Left hindlimb (tissue), 1 donor: ENCODE measurements at places on chromosomes 12 and 14.
A peak's percentile ranks its signal among the peaks of the same experiment; 100 is the strongest.

- peak; percentile 61 for DNase-seq
Measured at GRCh38 chr12:128976120-128976738, 123.0 kb downstream of the GLT1D1 start.

DNA sequence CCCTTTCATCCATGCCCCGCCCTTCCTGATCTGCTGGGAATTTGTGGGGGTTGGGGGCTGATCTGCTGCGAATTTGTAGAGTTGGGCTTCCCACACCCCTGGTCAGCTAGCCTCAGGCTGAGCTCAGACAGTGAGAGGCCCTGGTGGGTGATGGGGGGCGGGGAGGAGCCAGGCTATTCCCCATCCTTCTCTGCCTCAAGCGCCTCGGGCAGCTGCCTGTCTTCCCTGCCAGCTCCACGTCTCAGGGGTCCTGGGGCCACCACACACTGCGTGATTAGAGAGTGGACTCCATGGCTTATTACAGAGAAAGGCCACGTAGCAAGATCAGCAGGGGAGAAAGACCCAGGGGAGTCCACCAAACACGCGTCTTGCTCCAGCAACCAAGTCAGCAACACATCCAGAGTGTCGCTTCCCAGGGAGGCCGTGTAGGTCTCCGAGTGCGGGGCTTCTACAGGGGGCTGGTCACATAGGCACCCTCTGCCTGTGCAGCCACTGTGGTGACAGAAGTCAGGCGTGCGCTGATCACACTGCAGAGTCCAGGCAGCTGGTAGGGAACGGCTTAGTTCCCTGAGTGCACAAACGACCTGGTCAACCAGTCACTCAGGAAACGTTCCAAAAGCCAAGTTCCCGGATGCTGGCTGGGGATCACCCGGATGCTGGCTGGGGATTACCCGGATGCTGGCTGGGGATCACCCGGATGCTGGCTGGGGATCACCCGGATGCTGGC is 254.4 kb upstream of the SFSWAP start:
- no peak for DNase-seq

GRCh38 chr12:130973906-130974305 is 20.2 kb downstream of the ADGRD1 start:
- DNase-seq, result no peak

DNA sequence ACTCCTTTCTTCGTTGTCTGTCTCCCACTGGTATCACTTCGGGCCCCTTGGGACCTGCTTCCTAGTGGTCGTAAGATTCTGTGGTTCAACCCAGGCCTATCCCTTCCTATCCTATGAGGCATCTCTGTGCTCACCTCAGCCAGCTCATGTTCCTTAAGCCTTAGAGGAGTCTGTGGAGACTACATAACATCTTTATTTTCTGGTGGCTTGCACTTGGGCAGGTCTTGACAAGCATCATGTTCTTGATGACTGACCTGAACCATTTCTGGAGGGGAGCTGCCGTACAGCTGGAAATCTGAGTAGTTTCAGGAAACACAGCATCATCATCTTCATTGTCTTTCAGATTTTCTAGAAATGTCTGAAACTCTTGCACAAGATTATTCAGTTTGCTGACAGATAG is 69.3 kb downstream of the PPFIBP1 start:
- no peak for DNase-seq

- DNase-seq, result no peak
Measured at GRCh38 chr14:45156067-45156466, 20.3 kb downstream of the FANCM start.

DNA sequence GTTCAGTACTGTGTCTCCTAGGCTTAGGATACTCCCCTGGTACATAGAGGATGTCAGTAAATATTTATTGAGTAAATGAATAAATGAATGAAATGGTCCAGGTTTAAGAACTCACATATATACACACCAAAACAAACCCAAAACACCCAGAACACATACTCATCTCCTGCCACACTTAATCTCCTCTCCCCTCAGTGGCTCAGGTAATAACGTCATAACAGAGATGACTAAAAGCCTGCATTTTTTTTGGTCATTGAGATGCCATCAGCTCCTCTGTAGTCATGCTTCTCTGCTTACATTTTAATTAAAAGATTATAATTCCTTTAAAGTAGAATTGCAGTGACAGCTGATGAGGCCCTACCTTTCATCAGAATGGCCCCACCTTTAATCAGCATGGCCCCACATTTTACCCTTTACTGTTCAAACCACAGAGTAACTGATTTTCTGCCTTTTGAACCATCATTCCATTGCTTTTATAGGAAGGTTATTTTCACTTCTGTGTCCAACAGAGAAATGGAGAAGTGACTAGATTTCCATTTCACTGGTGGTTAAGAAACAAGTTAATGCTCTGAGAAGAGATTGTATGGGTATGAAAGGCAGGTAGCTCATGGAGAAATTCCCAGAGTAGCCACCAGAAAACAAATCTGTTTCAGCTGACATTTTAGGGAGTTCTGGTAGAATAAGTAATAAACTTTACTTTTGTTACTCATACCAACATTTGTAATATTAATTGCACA is 193.4 kb upstream of the ATP2B1 start:
- no peak for DNase-seq

DNA sequence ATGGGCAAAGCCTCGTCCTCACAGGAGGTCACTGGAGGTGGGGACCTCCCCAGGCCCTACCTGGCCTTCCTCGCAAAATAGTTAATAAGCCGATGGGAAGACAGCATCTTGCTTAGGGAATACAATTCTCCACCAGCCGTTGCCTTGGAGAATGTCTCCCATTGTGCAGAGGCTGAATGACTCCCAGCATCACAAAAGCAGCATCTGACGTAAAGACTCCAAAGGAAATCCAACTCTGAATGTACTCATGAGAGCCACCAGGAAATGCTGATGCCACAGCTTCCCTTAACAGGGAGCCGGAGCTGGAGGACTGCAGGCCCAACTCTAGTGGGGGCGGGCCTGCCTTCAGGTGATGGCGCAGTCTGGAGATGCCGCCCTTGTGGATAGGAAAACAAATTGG is 15.5 kb downstream of the CCDC63 start:
- DNase-seq, result no peak

DNA sequence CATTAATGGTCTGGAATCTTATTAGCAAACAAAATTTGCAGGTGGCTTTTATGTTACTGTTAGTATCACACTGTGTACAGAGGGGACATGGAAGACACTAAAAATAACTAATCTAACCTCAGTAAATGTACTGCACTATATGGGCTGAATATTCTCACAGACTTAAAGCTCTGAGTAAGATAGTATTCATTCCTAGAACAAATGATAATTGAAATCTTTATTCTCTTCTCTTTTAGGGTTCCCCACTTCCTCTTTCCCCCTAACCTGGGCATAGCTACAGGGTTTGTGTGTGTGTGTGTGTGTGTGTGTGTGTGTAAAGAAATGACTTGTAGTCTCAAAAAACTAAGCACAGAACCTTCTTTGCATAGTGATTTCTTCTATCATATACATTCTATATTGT is 21.4 kb upstream of the HECTD1 start:
- DNase-seq, result no peak

GRCh38 chr14:78425330-78425729 is 255.2 kb downstream of the NRXN3 start:
- DNase-seq, result no peak

- no peak for DNase-seq
Measured at GRCh38 chr14:104634886-104635570, 30.5 kb upstream of the TMEM179 start.

DNA sequence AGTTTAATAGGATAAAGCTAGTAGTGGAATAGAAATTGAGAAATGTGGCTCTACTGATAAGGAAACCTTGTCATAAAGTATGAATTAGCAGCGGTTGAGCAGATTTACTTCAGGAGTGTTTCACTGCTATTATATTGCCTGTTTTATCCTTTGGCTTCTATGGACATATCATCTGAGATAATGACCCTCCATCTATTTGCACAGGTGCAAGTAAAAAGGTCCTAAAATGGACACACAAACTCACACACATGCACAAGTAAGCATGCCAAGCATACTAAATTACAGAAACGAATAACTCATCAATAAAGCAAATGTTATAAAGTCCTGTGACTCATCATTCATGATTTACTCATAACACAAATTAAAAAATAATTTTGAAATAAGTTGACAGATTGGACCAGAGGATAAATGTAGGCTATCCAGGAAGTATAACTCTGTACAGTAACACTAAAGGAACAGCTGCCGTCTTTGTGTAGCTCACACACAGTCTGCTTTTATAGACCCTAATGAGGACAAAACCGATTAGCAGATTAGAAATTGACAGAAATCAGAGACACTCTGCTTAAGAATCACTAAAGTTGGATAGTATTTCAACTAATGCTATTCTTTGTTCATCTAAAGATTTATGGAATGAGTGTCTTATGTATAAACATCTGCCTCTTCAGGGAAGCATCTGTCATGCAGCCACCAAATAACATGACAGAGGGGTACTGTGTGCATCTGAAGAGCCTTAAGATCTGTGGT is 73.9 kb downstream of the SYT1 start:
- no peak for DNase-seq

DNA sequence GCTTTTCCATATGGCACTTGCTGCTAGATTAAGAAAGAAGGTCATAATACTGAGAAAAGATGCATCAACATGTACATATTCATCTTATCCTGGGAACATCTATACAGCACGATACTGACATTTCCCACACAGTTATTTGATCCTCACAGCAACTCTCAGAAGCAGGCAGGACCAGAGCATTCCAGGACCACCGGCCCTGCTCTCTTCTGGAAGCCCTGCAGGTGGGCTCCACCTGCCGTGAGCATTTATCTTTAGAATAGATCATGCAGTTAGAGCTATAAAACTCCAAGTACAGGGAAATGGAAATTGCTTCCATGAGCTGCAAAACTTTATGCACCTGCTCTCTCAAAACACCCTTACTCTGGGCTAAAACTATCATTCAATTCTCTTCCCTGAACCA is 5.5 kb upstream of the BDKRB1 start:
- DNase-seq, result no peak

DNA sequence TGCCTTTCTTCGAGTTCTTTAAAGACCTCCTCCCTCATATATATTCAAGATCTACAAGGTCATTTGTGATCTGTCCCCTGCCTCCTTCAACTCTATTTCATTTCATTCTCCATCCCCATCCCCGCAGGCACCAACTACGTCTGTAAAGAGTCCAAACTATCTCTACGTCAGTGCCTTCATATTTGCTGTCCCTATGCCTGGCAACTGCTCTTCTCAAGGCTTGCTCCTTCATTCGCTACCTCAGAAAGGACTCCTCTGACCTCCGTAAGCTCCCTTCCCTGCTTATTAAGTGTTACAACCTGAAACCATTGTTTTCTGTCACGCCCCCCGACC is 650 bp downstream of the LLPH start:
- no peak for DNase-seq

DNA sequence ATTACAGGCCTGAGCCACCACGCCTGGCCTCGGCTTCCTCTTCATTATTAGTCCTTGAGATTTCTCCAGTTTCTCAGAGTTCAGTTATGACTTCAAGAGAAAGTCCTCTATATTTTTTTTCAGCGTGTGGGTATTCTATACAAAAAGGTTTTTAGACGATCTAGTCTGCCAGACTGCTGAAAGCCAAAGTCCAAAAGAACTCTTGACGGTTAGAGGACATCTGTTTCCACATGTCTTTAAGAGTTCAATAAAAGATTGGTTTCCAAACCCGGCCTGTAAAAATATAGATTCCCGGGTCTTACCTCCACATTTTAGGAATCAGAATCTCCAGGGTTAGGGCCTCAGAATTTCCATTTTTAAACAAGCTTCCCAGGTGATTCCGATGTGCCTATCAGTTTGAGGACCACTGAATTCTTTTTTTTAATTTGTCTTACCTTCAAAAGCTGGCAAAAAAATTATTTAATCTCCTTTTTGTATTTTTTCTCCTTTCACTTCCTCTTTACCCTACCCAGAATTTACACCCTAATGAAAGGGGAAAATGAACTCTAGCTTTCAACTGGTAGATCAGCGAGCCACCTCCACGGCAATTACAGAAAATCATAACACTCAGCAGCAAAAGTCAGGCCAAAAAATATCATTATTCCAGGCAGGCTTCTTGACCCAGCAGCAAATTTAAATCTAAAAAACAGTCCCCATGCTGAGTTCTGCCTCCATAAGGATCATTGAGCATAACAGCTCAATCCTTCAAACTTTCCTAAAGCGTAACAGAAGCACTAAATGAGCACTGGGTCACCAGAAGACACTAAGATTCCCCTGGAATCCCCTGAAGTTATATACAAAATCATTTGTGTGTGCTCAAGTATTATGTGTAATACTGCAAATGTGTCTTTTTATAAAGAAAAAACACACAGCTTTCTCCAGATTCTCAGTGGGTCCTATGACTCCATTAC is 8.7 kb downstream of the NT5DC3 start:
- no peak for DNase-seq

GRCh38 chr14:95549656-95550585 is 15.1 kb downstream of the GLRX5 start:
- DNase-seq, result no peak

DNA sequence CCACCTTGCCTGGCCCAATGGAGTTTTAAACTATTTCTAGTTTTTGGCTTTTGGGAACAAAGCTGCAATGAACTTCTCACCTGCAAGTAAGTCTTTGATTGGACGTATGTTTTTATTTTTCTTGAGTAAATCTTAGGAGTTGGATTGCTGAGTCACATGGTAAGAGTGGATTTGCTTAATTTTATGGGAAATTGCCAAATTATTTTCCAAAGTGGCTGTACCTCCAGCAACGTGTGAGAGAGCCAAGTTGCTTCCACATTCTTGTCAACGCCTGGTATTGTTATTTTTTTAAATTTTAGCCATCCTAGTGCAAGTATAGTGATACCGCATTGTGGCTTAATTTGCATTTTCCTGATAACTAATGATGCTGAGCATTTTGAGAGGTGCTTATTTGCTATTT is 136.6 kb downstream of the LMNTD1 start:
- no peak for DNase-seq

GRCh38 chr14:94305620-94306019 is 12.6 kb upstream of the SERPINA10 start:
- no peak for DNase-seq

DNA sequence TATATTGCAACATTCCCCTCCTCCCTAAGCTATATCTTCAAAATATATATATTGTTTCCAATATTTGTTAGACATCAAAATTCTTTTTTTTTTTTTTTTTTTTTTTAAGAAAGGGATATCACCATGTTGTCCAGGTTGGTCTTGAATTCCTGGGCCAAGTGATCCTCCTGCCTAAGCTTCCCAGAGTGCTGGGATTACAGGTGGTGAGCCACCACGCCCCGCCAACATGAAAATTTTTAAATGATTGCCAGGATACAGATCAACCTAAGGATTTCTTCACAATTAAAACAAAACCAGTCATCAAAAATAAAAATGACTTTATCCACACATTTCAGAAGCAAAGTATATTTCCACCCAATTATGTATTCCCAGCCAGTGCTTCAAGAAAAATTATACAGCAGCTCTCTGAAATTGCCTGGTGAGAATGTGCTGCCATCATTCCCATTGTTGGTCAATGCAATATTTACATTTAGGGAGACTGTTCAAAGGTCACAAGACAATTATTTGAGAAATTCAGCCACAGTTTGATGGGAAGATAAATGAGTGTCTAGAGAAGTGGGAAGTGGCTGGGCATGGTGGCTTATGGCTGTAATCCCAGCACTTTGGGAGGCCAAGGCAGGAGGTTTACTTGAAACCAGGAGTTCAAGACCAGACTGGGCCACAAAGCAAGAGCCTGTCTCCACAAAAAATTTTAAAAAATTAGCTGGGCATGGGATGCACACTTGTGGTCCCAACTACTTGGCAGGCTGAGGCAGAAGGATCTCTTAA is 141.7 kb upstream of the AMIGO2 start:
- DNase-seq, result no peak

GRCh38 chr14:68362846-68363245 is 430.0 kb downstream of the ZFP36L1 start:
- no peak for DNase-seq

- DNase-seq, result no peak
Measured at GRCh38 chr12:130337488-130338303, at the start of gene PIWIL1. TSS of gene PIWIL1 (plus strand) at chr12:130337887. CDS start at chr12:130342592, 4,705 bp downstream.

GRCh38 chr12:44551631-44552030 is 324.5 kb downstream of the NELL2 start:
- no peak for DNase-seq
